ENCODE measurements at places on chromosomes 6 and 20. TPM values are rescaled to one million over a fixed set of nuclear protein-coding genes. Genes with fewer than 3 reads are reported as not detected.

Gene PACRG
- total RNA-seq = 2.5 TPM

Gene GPR63
- total RNA-seq = 1.1 TPM

Gene ELOVL2
- total RNA-seq = 18.1 TPM

Gene E2F1
- 7.5 TPM for total RNA-seq

Gene THBS2
- total RNA-seq = 1,906 TPM

Gene PAX1
- not detected for total RNA-seq

Gene TAGAP
- total RNA-seq = not detected

Gene GTSF1L
- total RNA-seq = not detected
